Muscle of arm (tissue), 14 donors: ENCODE measurements at places on chromosomes 16 and 17. TPM values are rescaled to one million over a fixed set of nuclear protein-coding genes. Genes with fewer than 3 reads are reported as not detected.

Gene PPL
- 1.1 TPM for polyA plus RNA-seq

Gene SLC16A11
- polyA plus RNA-seq: 0.17 TPM

- no peak for DNase-seq
Observed at GRCh38 chr17:7094652-7095019, 14.6 kb upstream of the CLEC10A start.

DNA sequence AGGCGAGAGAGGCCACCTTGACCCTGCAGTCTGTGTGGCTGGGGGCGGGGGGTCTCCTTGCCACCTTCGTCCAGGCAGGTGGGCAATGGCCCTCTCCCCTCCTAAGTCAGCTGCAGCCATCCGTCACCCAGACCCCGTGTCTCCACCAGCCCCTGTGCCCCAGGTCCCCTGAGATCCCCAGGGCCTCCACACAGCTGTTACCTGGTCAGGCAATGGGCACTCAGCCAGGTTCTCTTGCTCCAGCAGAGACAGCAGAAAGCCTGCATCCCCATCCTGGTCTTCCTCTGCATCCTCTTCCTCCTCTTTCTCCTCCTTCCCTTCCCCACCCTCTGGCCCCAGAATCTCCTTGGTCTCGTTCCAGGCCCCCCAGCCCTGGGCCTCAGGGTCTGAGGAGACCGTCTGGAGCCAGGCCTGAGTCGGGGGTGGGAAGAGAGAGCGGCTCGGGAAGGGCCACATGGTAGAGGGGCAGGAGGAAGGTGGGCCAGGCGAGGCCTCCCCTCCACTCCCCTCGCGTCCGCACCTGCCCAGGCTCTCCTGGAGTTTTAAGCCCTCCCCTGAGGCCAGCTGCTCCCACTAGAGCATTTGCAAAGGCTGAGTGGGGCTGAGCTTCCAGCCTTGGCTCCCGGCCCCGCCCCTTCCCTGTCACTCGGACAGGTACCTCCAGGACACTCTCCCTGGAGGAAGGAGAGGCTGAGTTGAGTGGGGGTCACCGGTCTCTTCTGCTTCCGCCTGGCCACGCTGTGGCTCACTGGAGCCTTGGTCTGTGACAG lies at the start of gene PABPN1L:
TSS of gene PABPN1L (minus strand) at position 510 of the 770 bp plus-strand sequence. CDS start at position 456, 54 bp downstream.
- no peak for DNase-seq

DNA sequence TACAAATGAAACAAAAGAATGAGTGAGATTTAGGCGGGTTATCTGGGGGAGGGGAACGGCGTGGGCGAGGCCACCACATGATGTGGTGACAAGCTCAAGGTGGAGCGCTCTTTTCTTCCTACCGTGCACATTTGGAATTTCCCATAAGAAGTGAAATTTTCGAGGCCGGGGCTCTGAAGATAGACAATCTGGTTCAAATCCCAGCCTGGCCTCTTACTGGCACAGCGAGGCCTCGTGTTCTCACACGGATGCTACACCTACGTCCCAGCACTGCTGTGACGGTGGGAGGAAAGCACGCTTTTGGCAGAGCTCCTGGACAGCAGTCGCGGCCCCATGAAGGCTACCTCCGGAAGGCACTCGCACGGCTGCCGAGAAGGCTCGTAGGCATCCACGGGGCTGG lies 25.2 kb downstream of the ZDHHC7 start:
- no peak for DNase-seq
